ENCODE measurements at places on chromosomes 11 and 22. TPM values are rescaled to one million over a fixed set of nuclear protein-coding genes. Genes with fewer than 3 reads are reported as not detected.

- no peak for DNase-seq
Observed at GRCh38 chr11:78990261-78990660, 415.6 kb upstream of the NARS2 start.

SNAP29 gene
- 13.7 TPM for total RNA-seq

DNA sequence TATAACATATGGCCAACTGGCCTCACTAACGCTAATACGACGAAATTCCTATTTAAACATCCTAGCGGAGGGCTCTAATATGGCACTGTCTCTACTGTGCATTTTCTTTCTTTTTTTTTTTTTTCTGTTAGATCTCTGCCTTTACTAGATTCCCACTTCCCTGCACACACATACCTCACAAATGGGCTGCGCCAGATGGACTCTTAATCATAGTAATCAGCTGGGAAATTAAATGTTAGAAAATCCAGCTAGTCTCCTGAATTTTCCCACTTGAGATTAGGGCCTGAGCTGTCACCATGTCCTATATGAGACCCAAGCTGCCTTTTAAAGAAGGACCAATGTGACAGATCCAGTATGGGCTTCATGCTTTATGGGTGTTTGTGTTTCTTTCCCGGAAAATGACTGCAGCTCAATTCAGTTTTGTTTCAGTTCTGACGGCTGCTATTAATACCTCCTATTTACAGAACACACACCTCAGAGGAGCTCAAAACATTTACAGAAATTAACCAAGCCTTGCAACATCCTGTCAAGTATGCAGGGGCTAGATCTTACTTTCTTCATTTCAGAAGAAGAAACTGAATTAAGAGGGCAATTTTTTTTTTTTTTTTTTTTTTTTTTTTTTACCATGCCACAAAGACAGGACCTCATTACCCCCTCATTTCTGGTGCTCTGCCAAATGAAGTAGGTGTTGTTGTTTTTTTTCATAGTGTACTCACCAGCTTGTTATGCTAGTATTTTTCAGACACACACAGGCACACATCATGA is 49.8 kb upstream of the BLID start:
- DNase-seq: no peak

DNA sequence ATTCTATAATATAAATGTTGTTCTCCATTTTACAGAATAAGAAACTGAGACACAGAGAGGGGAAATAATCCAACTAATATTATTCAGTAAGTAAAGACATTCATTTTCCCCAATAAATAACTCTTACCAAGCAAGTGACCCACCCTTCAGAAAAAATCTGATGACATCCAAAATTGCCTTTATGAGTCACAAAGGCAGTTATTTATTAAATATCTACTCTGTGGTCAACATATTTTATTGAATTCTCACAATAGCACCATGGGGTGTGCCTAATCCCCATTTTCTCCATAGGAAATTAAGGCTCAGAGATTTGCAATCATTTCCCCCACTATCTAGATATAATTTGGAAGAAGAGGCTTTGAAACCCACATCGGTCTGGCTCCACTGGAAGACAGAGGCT is 161.5 kb upstream of the ISX start:
- DNase-seq: no peak

GRCh38 chr11:59272771-59273372 is 60.1 kb upstream of the MPEG1 start:
- DNase-seq: no peak

OR6A2 gene
- not detected for total RNA-seq

DNA sequence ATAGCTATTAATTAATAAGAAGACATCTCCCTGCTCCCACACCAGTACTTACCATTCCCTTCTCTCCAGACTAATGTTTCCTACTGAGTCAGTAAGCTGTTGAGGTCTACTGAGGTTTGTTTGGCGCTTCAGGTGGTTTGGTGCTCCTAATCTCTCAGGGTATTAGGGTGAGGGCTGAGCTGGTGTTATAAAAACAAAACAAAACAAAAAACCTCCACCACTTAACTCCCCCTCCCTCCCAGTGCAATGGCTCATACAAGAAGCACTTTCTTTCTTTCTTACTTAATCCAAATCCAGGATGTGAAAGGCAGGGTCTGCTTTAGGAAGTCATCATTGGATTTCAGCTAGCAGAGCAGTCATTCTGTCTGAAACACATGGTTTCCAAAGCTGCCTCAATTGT is 15.3 kb downstream of the CSTPP1 start:
- DNase-seq: no peak

DNA sequence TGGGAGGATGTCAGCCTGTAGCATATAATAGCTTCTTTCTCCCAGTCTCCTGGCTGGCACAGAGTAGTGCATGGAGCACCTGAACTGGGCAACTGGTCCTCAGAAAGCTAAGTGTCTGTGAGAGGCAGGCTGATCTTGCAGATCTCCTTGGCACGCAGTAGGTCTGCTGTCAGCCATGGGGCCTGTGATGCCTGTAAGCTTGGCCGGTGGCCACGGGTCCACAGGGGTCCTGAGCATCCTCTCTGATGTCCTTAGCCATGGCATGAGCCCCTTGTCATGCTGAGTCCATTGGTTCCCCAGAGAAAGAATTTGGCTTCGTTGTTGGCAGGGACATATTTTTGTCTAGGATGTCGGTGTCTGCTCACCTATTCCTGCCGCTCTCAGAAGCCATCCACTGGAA is 25.0 kb downstream of the AMPD3 start:
- no peak for DNase-seq

TMEM132A gene
- not detected for total RNA-seq

DNA sequence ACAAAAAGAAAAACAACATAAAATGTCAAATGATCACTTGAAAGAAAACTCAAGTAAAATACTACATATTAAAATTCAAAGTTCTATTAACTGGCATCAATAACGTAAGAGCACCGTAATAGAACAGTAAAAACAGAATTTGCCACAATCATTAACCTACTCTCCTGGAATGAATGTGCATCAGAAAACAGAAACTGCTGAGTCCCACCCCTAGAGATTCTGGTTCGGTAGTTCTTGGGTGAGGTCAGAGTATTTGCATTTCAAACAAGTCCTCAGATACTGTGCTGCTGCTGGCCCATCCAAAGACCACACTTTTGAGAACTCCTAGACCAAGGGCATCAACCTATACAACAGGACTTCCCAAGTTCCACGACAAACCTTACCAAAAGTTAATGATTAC is 23.5 kb downstream of the PITPNB start:
- no peak for DNase-seq

DNA sequence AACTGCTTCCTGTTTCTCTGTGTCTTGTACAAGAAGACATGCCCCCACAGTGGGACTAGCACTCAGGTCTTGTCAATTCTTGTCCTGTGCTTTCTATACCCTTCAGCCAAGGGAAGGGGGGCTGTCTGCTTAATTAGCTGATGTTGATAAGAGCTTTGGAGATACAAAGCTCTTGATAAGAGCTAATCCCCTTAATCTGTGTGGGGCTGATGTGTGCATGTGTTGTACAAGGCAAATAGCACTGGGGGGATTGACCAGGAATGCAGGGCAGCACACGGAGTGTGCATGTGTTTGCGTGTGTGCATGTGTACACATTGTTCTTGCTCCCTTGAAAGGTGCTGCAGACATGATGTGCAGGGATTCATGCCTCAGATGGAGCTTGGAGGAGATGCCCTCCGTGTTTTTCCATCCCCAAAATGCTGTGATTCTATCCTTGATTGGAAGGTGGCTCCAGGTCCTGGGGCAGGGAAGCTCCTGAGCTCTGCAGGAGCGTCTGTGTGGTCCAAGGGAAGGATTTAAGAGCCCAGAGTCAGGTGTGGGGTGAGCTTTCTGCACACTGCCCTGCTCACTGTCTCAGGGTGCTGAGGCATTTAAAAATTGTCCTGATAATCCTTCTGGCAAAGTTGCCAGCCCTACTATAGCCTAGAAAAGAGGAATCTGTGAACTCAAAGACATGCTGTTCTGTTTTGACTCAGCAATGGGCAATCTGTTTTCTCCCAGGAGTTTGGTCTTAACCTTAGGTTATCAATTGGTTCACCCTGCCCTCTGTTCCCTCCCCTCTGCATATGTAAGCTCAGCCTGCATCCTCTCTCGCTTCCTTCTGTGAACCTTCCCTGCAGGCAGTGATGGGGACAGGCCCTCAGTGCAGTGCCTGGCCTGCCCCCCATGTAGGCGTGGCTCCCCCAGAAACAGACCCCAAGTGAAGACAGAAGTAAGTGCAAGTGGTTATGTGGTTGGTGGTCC is 102.0 kb downstream of the GRIK4 start:
- DNase-seq: no peak

- DNase-seq: no peak
Observed at GRCh38 chr11:35009944-35010342, 93.5 kb downstream of the PDHX start.

GRCh38 chr11:34855754-34856095 is 60.5 kb downstream of the APIP start:
- no peak for DNase-seq

OR52N5 gene
- not detected for total RNA-seq

DNA sequence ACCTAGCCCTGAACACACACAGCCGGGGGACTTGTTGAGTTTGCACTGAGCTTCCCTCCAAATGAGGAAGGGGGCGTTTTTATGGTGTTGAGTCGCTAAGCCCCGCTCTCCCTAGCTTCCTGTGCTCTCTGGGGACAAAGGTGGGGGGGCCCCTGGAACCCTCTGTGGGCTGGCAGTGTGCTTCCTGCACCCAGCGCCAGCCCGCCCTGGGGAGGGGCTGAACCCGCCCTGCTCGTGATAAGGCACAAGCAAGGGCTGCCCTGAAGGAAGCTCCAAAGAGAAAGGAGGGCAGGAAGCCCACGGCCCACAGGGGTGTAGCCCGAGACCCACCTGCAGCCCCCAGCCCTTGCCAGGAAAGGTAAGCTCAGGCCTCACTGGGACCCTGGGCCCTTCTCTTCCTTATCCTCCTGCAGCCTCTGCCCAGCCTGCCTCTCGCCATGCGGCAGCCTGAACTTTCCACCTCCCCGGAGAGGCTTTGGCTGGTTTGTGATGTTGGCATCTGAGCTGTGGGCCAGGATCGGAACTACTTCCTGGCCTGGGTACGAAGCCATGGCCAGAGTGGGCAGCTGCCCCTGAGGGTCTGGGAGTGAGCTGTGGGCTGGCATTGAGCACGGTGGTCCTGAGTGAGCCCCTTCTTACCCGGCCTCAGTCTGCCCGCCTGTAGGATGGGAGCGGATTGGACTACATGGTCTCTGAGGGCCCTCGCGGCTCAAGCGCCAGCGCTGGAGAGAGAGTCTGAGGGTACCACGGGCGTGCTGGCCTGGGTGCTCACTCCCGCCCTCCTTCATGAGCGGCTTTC is at the start of gene FERMT3:
FERMT3 (plus strand) TSS at position 265 of the 799 bp plus-strand sequence. CDS start 644 bp downstream, outside the sequence.
- peak; percentile 79 for DNase-seq

DNA sequence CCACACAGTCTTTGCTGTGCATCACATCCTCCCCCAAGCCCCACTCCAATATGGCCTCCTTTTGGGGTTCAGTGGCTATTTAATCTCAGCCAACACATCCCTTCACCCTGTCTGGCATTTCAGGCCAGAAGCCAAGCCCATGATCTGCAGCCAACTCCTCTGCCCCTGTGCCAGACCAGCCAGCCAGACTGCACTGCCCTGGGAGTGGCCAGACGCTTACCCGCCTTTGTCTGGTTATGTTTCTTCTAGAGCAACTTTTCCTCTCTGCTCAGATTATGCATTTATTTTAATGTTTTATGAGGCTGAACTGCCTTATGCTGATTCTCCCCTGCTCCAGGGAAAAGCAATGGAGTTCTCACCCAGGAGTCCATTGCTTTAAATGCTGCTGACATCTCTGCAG is 206.7 kb upstream of the TBCEL start:
- DNase-seq: no peak

NLRP14 gene
- not detected for total RNA-seq

DDI1 gene
- total RNA-seq: not detected

DNA sequence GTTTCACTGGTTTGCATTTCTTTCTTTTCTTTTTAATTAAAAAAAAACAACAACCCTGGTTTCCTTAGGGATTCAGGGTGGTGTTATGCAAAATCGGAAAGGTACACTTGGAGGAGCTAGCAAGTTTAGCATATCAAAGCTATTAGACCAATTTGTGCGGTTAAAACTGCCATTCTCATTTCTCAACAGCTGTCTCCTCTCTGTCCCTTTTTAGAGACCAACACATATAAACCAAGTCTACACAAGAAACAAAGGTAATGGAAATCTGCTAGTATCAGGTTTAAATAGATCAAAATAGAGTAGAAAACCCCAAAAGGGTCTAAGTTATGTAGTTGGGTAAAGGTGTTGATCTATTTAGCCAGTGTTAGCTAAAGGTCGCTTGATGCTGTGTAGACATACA is 1.7 kb upstream of the SESN3 start:
- no peak for DNase-seq

DNA sequence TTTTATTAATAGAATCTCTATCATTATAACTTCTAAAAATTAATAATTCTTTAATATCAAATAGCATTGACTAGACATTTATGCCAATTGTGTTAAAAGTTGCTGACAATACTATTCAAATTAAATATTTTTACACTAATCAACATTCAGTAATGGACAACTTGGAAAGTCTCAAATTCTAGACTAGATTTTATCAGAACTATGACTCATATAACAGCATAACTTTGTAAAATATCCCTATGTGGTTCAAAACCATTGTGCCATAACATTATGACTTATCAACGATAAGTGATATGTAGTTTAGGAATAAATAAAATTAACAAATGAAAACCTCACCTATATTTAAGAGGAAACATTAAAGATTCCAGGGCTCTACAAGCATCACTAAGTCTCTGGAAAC is 291.8 kb downstream of the SBF2 start:
- no peak for DNase-seq

GRCh38 chr11:103662880-103663279 is 373.6 kb upstream of the DDI1 start:
- DNase-seq: no peak

NRXN2 gene
- 0.31 TPM for total RNA-seq

DNA sequence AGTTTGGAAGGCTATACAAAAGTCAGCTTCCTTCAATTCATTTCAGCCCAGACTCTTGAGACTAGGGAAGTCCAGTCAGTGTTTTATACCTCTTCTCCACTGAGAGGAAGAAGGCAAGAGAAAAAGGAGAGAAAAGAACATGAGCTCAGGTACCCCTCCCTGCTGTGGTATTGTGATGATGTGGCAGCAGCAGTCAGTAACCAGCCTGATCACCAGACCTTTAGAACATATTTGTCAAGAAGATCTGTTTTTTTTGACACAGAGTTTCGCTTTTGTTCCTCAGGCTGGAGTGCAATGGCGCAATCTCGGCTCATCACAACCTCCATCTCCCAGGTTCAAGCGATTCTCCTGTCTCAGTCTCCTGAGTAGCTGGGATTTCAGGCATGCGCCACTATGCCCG is 21.2 kb upstream of the RPS13 start:
- DNase-seq: no peak

- no peak for DNase-seq
Observed at GRCh38 chr11:66328031-66328301, 8.3 kb downstream of the RIN1 start.

C11orf97 gene
- not detected for total RNA-seq

DNA sequence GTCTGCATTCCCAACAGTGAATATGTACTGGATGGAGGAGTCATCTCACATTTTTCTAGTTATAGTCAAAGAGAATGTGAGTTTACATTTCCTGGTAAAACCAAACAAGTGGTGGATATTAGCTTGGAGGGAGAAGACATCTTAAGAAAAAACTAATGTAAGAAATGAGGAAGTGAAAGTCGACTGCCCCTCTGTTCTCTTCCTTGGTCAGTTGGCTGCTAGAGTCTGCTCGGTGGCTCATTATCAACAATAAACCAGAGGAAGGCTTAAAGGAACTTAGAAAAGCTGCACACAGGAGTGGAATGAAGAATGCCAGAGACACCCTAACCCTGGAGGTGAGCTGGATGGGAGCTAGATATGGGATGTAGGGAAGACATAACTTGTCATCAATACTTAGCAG is 5.8 kb downstream of the SLC22A9 start:
- DNase-seq: no peak

Data from CD4-positive, alpha-beta T cell (primary cell).